A673 (cell line): ENCODE measurements at places on chromosomes 6 and 20. TPM values are rescaled to one million over a fixed set of nuclear protein-coding genes. Genes with fewer than 3 reads are reported as not detected.

FRMD1 gene
- total RNA-seq = not detected in 2 replicates

DNA sequence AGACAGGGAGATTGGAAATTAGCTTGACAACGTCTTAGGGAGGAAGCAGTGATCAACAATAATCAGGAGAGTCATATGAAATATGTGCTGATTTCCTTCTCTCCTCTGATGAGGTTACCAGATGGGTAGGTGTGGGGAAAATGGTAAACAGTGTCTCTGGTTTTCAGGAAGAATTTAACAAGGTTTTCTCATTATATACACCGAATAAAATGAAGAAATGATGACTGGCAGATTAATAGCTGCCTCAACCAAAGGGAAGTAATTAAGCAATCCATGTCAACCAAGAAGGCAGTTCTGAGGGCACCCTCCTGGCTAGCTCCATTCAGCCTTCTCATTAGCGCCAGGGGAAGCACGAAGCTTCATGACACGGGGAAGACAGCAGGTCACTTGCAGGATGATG, 12.7 kb upstream of the RAMACL start:
- H3K27ac ChIP-seq = no peak overlapping the region
- H3K4me1 ChIP-seq = no peaks in the 10 kb centered on the region
- no peaks in the 10 kb centered on the region for H3K36me3 ChIP-seq
- DNase-seq = no peak

GATA5 gene
- total RNA-seq = not detected in 2 replicates

DNA sequence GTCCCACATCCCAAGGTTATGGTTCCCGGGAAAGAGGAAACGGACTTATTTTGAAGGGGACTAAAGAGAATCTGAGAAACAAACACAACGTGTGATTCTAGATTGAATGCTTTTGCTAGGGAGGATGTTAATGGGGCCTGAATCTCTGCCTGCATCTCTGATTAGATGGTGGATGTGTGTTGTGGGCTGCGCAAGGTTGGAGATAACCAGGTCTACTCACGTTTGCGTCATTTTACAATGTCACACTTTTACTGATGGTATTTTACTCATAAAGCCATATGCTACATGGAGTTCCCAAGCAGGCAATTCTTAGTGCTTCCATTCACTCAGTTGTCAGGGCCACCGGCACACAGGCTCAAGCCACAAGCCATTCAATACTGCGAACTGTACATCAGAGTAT, 23.2 kb upstream of the CCR6 start:
- H3K27me3 ChIP-seq = no peaks in the 10 kb centered on the region
- no peak overlapping the region for H3K27ac ChIP-seq
- no peaks in the 10 kb centered on the region for H3K36me3 ChIP-seq
- DNase-seq = no peak
- no peaks in the 10 kb centered on the region for H3K4me1 ChIP-seq

- H3K27me3 ChIP-seq = no peaks in the 10 kb centered on the region
- H3K27ac ChIP-seq = no peak overlapping the region
- H3K4me1 ChIP-seq = no peaks in the 10 kb centered on the region
- no peaks in the 10 kb centered on the region for H3K36me3 ChIP-seq
These were observed 49.7 kb upstream of the NAA20 start for GRCh38 chr20:19967445-19967844.

- H3K27me3 ChIP-seq = no peaks in the 10 kb centered on the region
- no peak overlapping the region for H3K4me3 ChIP-seq
- no peak overlapping the region for H3K27ac ChIP-seq
- no peaks in the 10 kb centered on the region for H3K4me1 ChIP-seq
- no peaks in the 10 kb centered on the region for H3K36me3 ChIP-seq
These were observed 205.9 kb downstream of the ZMYND8 start for GRCh38 chr20:47150403-47151152.

SLC17A1 gene
- total RNA-seq = not detected in 2 replicates

MRAP2 gene
- 0.34 and 0.55 TPM in 2 replicates for total RNA-seq

PI16 gene
- total RNA-seq = not detected in 2 replicates

GRCh38 chr6:37496951-37497885, 2.5 kb downstream of the CCDC167 start:
- H3K4me3 ChIP-seq = no peak overlapping the region
- no peak overlapping the region for H3K27ac ChIP-seq
- H3K27me3 ChIP-seq = no peaks in the 10 kb centered on the region
- H3K4me1 ChIP-seq = peaks cover 11% of the 10 kb centered on the region

SIGLEC1 gene
- not detected in 2 replicates for total RNA-seq

DNA sequence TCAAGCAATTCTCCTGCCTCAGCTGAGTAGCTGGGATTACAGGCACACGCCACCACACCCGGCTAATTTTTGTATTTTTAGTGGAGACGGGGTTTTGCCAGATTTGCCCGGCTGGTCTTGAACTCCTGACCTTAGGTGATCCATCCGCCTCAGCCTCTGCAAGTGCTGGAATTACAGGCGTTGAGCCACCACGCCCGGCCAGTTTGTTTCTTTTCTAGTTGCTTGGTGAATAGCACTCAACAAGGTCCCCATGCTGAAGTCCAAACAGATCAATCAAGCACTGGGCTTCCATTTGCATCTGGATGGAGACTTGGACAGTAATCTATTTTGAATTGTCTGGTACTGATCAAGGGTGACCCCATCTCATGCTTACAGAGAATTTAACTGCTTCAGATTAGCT, 108.9 kb upstream of the FOXO3 start:
- no peak for DNase-seq
- H3K27ac ChIP-seq = no peak overlapping the region
- no peaks in the 10 kb centered on the region for H3K36me3 ChIP-seq
- no peak overlapping the region for H3K4me3 ChIP-seq

GRCh38 chr6:155690820-155691219, 235.2 kb upstream of the NOX3 start:
- H3K27ac ChIP-seq = no peak overlapping the region
- no peak overlapping the region for H3K4me3 ChIP-seq
- no peak for DNase-seq
- H3K4me1 ChIP-seq = no peaks in the 10 kb centered on the region
- no peaks in the 10 kb centered on the region for H3K36me3 ChIP-seq

GRCh38 chr6:157520596-157521361, 139.8 kb downstream of the ZDHHC14 start:
- H3K27ac ChIP-seq = no peak overlapping the region
- no peaks in the 10 kb centered on the region for H3K36me3 ChIP-seq
- H3K4me1 ChIP-seq = no peaks in the 10 kb centered on the region
- H3K4me3 ChIP-seq = no peak overlapping the region

HLA-DPA1 gene
- total RNA-seq = 0.35 and 0.43 TPM in 2 replicates
